ENCODE measurements at places on chromosomes 1 and 21. TPM values are rescaled to one million over a fixed set of nuclear protein-coding genes. Genes with fewer than 3 reads are reported as not detected.

Gene PPIAL4G
- 1.1 TPM for total RNA-seq

DNA sequence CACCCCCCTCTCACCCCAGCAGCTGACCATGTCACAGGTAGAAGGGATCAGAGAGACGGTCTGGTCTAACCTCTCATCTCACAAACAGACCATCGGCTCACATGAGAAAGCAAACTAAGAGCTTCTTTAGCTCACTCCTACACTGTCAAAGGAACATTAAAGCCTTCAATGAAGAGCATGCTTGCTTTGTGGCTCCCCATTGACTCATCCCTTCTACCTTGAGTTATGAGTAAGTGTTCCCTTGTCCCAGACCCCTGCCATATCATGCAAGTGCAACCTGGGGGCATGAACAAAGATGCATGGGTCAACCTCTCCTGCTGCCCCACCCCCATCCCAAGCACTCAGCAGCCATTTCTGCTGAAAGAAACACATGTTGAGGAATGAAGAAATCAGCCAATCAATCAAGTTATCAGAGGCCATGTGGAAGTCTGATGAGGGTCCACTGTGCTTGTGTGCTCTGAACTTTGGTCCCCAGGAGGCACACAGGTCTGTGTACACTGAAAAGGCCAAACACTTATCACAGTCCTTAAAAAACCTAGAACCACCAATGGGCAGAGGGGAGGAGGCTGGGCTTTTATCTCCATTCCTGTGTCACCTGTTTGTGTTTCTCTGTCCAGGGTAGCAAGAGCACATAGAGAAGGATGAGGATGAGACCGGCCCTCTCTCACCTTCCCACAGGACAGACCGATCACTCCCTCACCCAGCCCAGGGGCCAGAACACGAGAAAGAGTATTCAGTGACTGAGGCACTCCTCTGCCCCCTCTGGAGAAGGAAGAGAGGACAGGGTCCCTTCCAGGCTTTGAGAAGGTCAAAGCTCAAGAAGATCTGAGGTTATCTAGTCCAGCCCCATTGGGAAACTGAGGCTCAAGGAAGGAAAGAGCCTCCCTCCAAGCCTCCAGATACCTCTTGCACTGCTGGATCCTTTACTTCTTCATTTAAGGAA, 9.5 kb downstream of the ETNK2 start:
- no peaks in the 10 kb centered on the region for H3K36me3 ChIP-seq
- no peaks in the 10 kb centered on the region for H3K4me1 ChIP-seq
- no peak for DNase-seq
- H3K27ac ChIP-seq = no peak overlapping the region
- H3K27me3 ChIP-seq = no peaks in the 10 kb centered on the region
- H3K4me3 ChIP-seq = no peak overlapping the region

Gene ARHGAP30
- 304 TPM for total RNA-seq

DNA sequence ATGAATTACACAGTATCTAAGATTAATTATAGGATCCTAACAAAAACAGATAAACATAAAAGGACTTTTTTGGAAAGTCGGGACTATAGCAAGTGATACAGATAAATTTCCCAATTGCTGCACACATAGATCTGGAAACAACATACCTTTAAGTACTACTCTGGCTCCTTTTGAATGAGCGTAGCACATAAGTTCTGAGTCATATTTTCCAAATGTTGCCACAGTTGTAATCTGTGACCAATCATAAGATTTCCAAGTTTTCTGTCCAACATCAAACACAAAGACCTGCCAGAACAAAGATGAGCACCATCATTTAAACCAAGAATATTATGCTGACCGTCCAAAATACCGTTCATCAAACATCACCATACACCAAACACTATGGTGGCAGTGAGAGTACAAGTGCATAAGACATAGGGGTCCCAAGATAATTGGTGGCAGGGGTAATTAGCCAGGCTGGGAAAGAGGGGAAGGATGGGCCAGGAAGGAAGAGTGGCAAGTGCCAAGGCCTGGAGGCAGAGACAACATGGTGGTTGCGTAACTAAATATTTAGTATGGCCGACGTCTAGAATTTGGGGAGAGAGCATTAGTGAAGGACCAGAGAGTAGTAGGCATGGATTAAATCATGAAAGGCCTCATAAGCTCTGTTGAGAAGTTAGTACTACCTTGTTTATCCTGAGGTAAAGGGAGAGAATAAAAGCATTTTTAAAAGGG, 3.6 kb downstream of the CTBS start:
- H3K36me3 ChIP-seq = peaks cover 51% of the 10 kb centered on the region
- peaks cover 44% of the 10 kb centered on the region for H3K4me1 ChIP-seq
- no peak overlapping the region for H3K4me3 ChIP-seq
- no peak overlapping the region for H3K27ac ChIP-seq
- DNase-seq = no peak

Gene EMC1
- total RNA-seq = 37.0 TPM

Gene CASZ1
- total RNA-seq = 7.6 TPM

- H3K4me3 ChIP-seq = no peak overlapping the region
- H3K27me3 ChIP-seq = peaks cover 48% of the 10 kb centered on the region
- peaks cover 2% of the 10 kb centered on the region for H3K36me3 ChIP-seq
- H3K4me1 ChIP-seq = no peaks in the 10 kb centered on the region
- DNase-seq = no peak
- no peak overlapping the region for H3K27ac ChIP-seq
Observed at GRCh38 chr1:234200566-234200965, 172.7 kb upstream of the COA6 start.

- H3K27me3 ChIP-seq = no peaks in the 10 kb centered on the region
- no peak overlapping the region for H3K27ac ChIP-seq
- DNase-seq = no peak
- no peaks in the 10 kb centered on the region for H3K4me1 ChIP-seq
Observed at GRCh38 chr1:223214261-223214807, 71.3 kb upstream of the TLR5 start.
